ENCODE measurements at places on chromosomes 4 and X.

DNA sequence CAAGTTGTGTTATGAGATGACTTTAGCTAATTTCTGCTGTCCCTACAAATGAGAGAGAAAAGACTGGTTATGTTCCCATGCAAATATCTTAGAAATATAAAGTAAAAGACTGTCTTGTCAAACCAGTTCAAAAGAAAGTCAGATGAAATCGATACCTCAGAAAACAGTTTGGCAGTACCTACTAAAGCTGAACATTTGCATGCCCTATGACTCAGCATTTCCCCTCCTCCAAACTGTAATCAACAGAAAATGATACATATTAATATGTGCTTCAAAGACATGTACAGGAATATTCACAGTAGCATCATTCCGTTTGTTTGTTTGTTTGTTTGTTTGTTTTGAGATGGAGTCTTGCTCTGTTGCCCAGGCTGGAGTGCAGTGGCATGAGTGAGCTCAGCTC lies 90.3 kb downstream of the ARX start:
- no peak for DNase-seq

DNA sequence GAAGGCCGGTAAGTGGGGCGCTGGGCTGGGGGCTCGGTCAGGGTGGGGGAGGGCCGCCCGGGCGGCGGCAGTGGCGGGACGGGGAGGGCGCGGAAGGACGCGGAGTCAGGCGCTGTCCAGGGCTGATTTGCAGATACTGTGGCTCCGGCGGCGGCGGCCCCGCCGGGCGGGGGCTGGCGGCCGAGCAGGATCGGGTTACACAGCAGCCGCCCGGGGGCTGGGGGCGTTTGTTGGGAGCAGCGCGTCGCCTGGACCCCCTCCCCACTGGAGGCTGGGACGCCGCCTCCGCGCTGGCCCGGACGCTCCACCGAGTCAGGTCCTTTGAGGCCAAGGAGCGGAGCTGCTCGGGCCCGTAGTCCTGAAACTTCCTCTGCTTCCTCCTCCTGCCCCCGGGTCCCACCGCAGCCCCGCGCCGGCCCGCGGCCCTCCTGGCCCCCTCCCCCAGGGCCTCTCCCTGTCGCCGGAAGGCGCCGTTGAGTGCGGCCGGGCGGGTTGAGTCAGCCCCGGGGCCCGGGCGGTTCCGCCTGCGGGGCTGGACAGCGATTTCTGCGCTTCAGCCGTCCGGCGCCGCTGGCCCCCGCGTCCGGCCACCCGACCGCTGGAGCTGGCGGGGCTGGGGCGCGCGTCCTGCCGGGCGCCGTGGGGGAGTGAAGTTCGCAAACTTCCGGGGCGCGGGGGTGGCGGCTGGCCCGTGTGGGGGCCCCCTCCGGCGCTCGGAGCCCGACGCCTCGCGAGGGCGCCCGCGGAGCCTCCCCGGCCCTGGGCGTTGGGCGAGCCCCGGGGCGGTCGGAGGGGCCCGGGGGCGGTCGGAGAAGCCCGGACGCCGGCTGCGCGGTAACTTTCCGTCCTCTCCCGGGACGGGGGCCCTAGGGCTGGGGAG lies 746 bp downstream of the REST start:
- peak; percentile 77 for DNase-seq

DNA sequence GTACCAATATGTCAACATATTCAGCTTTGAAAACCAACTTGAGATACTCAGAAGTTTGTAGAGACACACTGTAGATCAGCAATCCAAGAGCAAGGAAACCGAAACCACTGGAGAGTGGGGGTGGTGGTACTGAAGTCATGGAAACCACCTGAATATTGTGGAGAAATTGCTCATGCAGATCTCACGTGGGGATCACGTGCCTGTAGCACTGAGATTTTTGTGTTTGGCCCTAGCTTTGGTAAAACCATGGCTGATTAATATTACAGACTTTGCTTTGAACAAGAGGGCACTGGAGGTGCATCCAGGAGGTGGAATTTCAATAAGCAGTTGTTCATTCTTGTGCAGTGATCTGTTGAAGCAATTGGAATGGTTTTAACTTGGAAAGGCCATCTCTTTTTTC lies 47.2 kb downstream of the GBA3 start:
- no peak for DNase-seq

DNA sequence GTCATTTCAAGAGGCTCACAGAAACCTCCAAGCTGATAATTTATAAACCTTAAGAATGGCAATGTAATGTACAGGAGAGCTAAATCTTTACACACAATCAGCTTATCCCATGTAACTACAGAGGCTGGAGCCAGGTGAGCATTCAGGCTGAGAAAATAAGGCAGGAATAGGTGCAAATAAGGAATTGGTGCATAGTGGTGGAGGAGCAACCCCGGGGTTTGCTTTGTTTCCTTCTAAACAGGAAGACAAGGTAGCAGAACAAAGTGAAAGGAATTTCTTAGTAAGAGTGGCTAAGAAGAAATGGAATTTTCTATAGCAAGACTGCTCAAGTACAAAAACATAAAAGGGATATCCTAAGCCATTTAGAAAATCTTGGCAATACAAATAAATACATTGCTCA lies 82.4 kb downstream of the NR3C2 start:
- DNase-seq, result no peak

DNA sequence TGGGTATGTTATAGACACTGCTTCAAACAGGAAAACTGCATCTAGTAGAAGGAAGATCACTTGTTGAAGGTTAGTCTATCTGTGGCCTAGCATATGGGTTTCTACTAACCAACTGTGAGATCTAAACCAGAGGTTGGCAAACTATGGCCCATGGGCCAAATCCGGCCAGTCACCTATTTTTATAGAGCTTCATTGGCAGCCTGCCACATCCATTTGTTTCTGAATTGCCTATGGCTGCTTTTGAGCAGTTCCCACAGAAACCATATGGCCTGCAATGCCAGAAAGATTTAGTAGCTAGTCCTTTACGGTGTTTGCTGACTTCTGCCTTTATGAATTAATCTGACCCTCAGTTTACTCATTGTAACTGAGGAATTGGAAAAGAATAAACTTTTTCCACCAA lies 71.1 kb downstream of the MID1 start:
- DNase-seq, result no peak

GRCh38 chrX:129007631-129008030 lies 515.7 kb downstream of the SMARCA1 start:
- DNase-seq, result no peak

DNA sequence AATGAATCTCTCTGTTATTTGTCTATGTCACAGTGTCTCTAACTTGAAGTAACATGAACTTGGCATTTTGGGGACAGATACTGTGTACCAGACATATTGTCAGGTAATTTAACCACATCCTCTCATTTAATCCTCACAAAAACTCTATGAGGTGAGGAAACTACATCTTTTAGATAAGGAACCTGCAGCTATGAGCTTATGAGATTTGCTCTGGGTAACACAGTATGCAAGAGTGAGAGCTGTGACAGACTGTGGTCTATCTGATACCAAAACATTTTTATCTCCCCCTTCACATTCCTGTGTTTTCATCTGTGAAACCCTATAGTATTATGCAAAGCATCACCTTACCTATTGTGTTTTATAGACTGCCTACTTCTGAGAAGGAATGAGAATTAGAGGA lies 58.4 kb upstream of the HS3ST1 start:
- no peak for DNase-seq

DNA sequence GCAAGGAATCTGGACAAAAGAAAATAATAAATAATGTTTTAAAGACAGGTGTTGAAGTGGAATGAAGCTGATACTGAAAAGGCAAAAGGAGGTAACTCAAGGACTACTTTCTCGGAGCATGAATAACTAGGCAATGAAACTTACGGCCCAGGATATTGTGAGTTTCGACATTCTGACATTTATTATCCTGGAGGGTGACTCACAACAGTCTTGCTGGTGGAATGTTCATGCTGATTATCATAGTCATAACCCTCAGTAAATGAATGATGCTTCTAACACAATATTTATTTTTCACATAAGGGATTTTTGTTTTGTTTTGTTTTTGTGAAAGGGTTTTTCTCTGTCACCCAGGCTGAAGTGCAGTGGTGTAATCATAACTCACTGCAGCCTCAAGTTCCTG lies 147.0 kb upstream of the HPGD start:
- DNase-seq, result peak; percentile 84

- peak; percentile 61 for DNase-seq
These were observed 151.5 kb downstream of the CORIN start for GRCh38 chr4:47686294-47686872.

- DNase-seq, result no peak
These were observed 24.8 kb downstream of the CXCL1 start for GRCh38 chr4:73894001-73894400.

GRCh38 chrX:40155589-40156469 lies 58.1 kb upstream of the BCOR start:
- DNase-seq, result no peak

GRCh38 chrX:35826503-35826902 lies 28.4 kb downstream of the MAGEB16 start:
- DNase-seq, result peak; percentile 33

GRCh38 chrX:148020329-148020728 lies 39.2 kb downstream of the FMR1NB start:
- DNase-seq, result no peak

DNA sequence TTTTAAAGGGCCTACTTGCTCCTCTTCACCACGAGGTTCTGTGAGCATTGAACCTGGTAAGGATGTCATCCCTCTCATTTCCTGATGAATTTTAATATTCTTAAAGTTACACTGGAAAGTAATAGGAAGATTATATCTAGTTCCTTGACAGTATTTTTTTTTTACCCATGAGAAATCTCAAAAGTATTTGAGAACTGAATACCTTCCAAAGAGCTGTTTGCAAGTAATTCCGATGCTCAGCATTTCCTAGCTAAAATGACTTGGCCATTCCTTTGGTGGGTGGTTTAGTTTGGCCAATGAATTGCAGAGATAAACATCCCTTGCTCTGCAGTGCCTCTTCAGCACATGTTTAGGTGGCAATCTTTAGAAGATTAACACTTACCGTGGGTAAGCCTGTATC lies 110.2 kb upstream of the WDR1 start:
- DNase-seq, result peak; percentile 85

Data from trophoblast cell (in vitro differentiated cells and primary cell).